ENCODE measurements at places on chromosomes 3 and 15. TPM values are rescaled to one million over a fixed set of nuclear protein-coding genes. Genes with fewer than 3 reads are reported as not detected.

DNA sequence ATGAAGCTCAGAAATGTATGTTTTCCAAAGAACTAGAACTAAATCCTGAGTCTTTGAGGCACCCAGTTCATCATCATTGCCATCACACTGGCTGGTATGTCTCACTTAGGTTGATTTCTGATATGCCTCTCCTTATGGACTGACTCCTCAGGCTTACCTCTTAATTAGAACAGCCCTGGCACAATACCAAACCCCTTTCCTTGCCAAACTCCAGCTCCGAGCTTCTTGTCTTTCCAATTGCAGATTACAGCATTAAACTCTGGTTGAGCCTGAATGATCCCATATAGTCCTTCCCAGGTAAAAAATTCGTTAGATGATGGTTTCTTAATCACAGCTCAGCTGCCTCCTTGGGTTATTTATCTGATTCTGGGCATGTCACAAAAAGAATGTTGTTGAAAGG lies 66.3 kb downstream of the RTP4 start:
- no peak for DNase-seq

GRCh38 chr3:141426404-141427034 lies 58.2 kb downstream of the ZBTB38 start:
- DNase-seq = no peak

DNA sequence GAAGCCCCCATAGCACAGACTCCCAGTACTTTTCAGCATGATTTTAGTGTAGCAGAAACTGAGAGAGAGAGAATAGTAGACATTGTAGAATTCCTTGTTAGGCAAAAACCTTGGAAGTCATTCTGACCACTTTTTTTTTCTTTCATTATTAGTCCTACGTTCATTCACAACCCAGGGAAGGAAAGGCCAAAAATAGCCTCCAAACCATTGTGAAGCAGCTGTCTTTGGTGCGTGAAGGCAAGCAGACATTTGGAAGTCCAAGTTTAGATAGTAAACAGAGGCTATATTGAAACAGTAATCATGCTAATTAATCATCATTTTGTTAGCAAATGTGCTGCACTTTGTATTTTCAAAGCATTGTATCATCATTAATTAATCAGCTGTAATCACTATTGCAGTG lies 34.5 kb downstream of the CCDC54 start:
- no peak for DNase-seq

DNA sequence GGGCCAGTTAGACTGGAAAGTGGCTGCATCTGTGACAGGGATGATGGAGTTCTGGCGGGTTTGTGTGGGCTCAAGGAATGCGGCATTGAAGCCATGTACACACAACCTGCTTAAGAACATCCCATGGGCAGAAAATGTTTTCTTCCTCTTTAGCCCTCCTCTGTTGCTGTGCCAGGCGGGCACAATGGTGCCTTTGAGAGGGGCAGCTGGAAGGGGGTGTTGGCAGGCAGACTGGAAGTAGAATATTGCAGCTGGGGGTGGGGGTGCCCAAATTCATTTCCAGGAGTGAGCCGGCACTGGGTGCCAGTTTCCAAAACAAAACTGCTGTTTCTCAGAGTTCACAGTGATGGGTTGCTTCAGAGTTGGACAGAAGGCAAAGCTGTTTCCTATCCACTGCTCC lies 91.8 kb upstream of the ETV5 start:
- DNase-seq = no peak

The CSPG4 gene
- 1.5 TPM for total RNA-seq

The CMC1 gene
- 17.6 TPM for total RNA-seq

The SPINK8 gene
- not detected for total RNA-seq

The CCDC80 gene
- 13.6 TPM for total RNA-seq

The COL6A5 gene
- total RNA-seq = 0.05 TPM
